ENCODE measurements at places on chromosomes 2 and 18.

DNA sequence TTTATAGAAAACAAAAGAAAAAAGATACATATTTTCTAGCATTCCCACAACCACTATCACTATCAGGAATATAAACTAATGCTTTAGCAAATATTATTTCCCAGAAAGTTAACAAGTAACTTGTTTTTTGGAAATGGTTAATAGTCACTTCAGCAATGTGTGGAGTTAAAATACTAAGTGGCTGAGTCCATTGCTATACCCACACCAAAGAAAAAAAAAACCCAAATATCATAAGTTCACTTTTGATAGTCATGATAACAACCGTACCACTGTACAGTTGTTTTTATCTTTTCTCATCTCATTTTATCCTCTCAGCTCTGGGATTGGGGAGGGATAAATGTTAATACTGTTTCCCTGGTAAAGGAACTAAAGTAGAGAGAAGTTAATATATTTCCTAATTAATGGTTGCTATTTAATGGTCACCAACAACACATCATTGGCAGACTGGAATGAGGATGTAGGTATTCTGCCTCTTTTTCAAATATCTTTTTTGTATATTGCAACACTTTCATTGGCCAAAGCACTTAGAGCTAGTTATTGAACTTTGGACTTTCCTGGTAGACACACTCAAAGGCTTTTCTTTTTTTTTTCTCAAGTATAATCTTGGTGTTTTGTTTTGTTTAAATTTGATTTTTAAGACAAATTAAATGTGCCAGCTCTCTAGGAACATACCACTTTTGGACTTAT lies 18.4 kb upstream of the KANSL1L start:
- no peak for DNase-seq

DNA sequence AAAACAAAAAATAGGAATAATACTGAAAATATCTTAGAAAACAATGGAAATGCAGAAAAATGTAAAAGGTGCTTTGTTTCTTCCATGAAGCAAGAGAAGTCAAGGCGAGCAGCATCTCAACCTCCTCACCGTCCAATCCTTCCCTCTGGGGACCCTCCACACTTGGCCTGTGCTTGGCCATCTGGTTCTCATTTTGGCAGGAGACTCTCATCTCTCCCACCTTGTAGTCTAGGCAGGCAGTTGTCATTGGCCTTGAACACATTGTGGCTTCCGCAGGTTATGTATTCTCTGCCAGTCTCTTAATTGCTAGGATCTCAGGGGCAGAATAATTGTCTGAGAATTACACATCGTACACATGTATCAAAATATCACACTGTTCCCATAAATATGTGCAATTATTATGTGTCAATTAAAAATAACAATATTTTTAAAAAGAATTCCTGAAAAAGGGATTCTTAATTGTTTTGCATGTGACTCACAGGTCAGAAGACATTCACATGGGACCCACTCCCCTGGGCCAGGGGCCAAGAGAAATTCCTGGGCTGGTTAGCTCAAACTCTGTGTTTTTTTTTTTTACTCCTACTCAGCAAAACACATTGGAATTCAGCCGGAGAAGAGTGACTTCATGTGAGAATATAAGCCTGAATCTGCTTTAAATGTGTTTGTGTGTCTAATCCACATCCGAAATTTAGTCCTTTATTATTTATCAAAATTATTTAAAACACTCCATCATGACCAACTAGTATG lies 14.0 kb upstream of the ANKRD62 start:
- no peak for DNase-seq

- DNase-seq, result no peak
Observed at GRCh38 chr2:66698091-66698490, 263.2 kb downstream of the MEIS1 start.

DNA sequence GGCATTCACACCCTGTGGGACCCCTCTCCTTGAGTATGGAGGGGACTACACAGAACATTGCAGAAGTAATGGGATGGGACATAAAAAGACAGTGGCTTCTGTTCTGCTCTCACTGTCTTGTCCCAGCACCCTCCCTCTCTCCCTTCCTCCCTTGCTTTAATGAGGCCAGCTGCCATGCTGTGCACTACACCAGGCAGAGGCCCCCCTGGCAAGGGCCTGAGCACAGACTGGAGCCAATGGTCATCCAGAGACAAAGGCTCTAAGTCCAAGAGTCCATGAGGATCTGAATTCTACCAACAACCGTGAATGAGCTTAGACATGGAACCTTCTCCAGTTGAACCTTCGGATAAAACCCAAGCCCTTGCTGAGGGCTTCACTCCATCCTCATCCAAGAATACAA lies 263.0 kb downstream of the NDUFA10 start:
- no peak for DNase-seq

GRCh38 chr2:42813763-42814162 lies 21.4 kb upstream of the HAAO start:
- no peak for DNase-seq

- DNase-seq, result no peak
Observed at GRCh38 chr2:110115291-110116032, at the start of gene MALL. MALL (minus strand) TSS chr2:110115822; CDS start chr2:110115792, 30 bp downstream.

DNA sequence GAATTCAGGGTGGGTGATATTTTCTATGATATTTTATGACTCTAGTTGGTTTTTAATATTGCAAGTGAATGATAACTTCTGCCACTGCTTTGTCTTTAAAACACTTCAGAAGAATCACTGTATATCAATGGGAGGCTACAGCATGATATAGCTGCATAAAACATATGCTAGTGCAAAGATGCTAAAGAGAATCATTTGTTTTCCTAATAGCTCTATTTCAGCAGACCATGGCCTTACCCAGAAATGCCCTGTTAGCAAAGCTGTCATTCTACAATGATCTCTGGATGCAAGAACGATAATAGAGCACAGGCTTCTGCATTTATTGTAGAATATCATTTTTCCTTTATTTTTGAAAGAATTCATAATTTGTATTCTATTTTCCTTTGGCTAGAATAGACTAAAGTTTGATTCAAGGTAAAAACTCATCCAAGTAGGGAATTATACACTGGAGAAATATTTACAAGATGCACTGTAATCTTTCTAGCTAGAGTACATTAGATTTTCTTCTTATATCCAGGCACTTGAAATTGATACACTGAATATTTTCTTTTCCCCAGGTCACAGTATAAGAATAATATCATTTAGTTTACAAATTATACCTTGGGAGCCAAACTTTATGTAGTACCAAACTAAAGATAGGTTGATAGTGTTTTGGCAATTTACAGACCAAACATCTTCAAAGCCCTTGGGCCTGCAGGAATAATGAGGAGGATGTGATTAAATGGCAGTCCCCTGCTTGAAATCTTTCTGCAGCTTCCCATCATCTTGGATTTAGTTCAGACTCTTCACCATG lies 252.6 kb upstream of the LINC00305 start:
- no peak for DNase-seq

GRCh38 chr2:9820020-9820973 lies 23.0 kb upstream of the TAF1B start:
- DNase-seq, result no peak

DNA sequence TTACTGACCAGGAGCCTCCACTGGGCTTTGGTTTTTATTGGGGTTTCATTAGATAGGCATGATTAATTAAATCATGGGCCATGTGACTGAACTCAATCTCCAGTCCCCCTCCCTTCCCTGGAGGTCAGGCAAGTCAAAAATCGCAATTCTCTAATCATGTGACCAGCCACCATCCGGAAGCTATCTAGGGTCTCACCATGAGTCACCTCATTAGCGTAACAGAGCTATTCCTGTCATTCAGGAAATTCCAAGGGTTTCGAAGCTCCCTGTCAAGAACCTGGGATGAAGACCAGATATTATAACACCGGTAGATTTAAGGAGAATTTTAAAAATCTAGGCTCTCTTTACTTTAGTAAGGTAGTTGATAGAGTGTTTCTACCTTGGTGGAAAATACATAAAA lies 180.3 kb upstream of the TCF4 start:
- no peak for DNase-seq

GRCh38 chr18:45642238-45642637 lies 27.0 kb downstream of the SLC14A2 start:
- DNase-seq, result no peak

Measured in activated T-cell treated with anti-CD3 and anti-CD28 coated beads for 1 hour (primary cell).